ENCODE measurements at places on chromosomes 1 and 21.
A peak's percentile ranks its signal among the peaks of the same experiment; 100 is the strongest.

- DNase-seq: no peak
Observed at GRCh38 chr1:199087144-199087543, 448.3 kb downstream of the PTPRC start.

DNA sequence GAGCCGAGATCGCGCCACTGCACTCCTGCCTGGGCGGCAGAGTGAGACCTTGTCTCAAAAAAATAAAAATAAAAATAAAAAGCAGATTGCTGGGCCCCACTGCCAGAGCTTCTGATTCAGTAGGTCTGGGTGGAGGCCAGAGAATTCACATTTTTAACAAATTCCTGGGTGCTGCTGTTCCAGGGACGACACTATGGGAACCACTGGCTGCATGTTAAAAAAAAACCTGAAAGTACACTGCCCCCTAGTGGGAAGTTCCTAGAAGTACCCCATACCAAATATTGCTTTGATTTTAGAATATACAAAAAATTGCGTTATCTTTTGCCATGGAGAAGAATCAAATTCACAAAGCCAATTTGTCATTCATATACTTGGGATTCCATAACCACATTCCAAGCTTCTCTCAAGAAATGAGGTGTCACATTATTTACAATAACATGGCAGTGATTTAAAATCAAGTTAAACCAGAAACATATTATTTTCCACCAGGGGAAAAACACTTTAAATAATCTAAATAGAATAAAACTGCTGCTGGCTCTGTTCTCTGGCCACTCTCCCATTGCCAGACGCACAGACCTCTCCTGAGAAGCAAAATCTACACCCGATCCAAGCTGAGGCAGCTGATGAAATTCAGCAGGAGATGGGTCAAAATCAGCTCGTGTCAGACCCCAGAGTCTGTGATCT, 27.4 kb downstream of the SYF2 start:
- DNase-seq: no peak

DNA sequence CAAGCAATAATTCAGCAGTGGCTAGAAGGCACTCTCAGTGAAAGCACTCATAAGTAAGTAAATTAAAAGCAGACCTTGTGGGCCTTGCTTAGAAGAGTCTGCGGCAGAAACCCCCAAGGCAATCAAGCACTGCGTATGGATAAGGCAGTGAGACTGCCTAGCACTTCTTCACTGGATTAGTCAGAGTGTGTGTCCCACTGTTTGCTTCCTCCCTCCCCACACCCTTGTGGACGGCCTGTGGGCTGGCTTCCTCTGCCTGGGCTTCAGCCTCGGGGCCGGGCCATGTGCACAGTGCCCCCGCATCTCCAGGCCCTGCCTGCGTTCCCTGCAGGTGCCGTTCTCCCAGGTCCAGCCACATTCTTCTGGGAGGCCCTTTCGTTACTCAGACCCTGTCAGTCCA, 23.8 kb downstream of the AGT start:
- no peak for DNase-seq

DNA sequence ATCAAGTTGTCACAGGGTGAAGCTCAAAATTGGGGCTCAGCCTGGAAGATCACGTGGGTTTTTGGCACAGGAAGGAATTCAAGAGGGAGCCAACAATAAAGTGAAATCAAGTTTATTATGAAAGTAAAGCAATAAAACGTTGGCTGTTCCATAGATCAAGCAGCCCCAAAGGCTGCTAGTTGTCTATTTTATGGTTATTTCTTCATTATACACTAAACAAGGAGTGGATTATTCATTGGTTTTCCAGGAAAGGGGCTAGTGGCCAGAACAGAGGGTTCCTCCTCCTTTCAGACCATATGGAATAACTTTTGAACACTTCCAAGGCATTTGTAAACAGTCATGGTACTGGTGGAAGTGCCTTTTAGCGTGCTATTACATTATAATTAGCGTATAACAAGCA, 723.5 kb upstream of the ADAMTS5 start:
- DNase-seq: no peak

DNA sequence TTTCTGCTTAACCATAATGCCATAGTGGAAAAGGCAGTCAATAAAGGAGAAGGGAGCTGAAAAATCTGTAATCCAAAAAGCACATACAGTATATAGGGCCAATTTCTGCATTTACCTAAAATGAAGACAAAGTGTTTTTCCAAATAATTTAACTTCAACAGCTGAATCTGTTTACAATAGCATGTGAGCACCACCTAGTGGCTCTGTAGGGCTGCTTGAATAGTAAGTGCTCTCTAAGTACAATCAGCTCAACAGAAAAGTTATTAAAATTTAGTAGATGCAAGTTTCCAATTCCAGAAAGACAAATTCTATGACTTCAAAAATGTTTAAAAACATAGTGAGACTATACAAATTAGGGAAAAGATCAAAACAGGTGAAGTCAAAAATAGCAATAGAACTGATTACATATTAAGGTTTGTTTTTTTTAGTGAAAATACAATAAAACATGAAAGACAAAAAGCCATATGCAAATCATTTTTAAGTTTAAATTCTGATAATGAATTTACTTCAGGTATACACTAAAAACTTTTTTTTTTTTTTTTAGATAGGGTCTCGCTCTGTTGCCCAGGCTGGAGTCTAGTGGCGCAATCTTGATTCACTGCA, 220.0 kb downstream of the SETD4 start:
- peak; percentile 72 for DNase-seq

DNA sequence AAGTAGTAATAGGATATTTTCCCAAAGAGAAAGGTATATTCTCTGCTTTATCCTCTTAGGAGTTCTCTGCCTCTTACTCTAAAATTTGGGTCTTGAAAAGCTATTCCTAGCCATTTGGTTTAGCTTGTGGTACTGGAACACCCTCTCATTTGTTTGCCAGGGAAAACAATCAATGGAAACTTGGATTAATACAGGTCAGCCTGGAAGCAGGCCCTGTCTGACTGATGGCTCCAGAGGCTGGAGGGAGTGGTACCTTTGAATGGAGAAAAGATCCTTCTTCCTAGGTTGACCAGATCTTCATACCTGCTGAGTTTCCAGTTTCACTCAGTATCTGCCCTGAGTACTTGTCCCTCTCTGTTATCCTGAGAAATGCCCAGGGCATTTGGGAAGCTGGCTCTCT, 31.7 kb upstream of the IKBKE start:
- DNase-seq: no peak

GRCh38 chr1:27807385-27807784, 23.2 kb upstream of the PPP1R8 start:
- DNase-seq: no peak

DNA sequence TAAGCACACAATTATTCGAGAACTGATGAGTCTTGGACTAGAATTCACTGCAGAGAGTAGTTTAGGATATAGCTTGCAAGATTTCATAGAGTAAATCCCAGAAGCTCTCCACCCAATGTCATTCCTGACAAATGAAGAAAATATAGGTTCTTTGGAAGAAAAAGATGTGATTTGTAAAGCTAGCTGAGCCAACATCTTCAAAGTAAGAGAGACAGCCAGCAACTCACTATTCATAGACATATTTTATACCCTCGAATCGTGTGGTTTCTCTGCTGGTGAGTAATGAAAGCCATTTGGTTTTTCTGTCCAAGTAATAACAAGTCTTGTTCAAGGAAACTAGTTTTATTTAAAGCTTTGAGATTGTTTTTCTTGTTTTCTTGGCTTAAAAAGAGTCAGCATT, 165.7 kb upstream of the SYT6 start:
- no peak for DNase-seq

GRCh38 chr1:157390651-157391050, 161.7 kb downstream of the FCRL5 start:
- peak; percentile 64 for DNase-seq

- no peak for DNase-seq
Observed at GRCh38 chr1:226420328-226420727, 12.4 kb upstream of the PARP1 start.

GRCh38 chr1:69401879-69402278, 165.8 kb upstream of the LRRC7 start:
- no peak for DNase-seq

GRCh38 chr1:22450351-22451021, 1.2 kb upstream of the ZBTB40 start:
- no peak for DNase-seq

- DNase-seq: no peak
Observed at GRCh38 chr1:111489604-111490003, 13.8 kb downstream of the ADORA3 start.

- DNase-seq: no peak
Observed at GRCh38 chr1:14914351-14914988, 239.1 kb upstream of the TMEM51 start.

DNA sequence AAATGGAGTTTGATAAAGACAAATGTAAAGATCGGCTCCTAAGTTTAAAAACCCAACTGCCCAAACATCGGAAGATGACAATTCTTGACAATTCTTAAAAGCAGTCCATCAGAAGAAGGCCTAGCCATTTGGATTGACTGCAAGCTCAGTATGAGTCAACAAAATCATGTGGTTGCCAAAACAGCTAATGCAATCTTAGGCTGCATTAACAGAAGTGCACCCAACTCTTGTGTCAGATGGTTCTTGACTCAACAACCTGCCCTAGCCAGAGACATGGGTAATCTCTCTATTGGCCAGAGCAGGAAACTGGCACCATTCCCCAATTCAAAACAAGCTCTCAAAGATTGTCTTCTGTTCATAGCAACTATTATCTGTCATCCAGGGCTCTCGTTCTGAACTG, 9.9 kb upstream of the NCF2 start:
- peak; percentile 49 for DNase-seq

- no peak for DNase-seq
Observed at GRCh38 chr1:172874950-172875349, 175.8 kb downstream of the TNFSF18 start.
